ENCODE measurements at places on chromosomes 6 and 20. TPM values are rescaled to one million over a fixed set of nuclear protein-coding genes. Genes with fewer than 3 reads are reported as not detected.

DNA sequence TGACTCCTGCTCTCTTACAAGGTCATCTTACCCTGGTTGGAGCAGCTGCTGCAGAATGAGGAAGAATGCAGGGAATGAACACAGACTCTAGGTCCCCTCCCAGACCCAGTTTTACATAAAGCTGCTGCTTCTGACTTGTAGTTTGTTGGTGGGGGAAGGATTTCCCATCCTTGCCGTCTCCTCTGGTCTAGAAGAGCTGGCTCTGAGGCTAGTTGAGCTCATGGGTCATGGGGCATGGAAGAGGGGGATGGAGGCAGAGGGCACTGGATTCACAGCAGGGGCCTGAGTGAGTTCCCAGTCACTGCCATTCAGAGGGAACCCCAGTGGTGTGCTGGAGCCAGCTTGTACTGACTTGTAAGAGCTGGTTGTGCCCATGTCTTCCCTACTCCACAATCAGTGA, 9.2 kb upstream of the GUCA1A start:
- no peak for DNase-seq

The ELOVL4 gene
- 0.48 TPM for total RNA-seq

- DNase-seq: no peak
Measured at GRCh38 chr6:94269256-94269655, 849.9 kb upstream of the EPHA7 start.

DNA sequence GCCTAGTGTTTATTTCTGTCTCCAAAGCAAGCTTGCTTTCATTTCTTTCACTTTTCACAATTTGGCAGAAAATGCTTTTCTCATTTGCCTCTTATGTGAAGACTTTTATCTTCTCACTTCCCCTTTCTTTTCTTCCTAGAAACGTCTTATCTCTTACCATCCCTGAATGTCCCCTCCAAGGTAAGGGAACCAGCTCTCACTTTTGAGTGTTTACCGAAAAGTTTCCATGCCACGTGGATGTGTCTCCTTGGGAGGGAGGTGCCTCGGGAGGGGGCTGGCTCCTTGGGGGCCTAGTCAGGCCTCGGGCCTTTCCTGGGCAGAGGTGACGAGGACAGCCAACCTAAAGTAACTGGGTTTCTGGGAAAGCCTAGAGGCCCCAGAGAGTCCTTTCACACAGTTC, 127.4 kb downstream of the CD24 start:
- no peak for DNase-seq

The CYB5R4 gene
- total RNA-seq: 13.9 TPM

- DNase-seq: no peak
Measured at GRCh38 chr6:41713650-41714291, 21.6 kb downstream of the TFEB start.

The SCRT2 gene
- not detected for total RNA-seq

The L3MBTL1 gene
- 3.6 TPM for total RNA-seq

DNA sequence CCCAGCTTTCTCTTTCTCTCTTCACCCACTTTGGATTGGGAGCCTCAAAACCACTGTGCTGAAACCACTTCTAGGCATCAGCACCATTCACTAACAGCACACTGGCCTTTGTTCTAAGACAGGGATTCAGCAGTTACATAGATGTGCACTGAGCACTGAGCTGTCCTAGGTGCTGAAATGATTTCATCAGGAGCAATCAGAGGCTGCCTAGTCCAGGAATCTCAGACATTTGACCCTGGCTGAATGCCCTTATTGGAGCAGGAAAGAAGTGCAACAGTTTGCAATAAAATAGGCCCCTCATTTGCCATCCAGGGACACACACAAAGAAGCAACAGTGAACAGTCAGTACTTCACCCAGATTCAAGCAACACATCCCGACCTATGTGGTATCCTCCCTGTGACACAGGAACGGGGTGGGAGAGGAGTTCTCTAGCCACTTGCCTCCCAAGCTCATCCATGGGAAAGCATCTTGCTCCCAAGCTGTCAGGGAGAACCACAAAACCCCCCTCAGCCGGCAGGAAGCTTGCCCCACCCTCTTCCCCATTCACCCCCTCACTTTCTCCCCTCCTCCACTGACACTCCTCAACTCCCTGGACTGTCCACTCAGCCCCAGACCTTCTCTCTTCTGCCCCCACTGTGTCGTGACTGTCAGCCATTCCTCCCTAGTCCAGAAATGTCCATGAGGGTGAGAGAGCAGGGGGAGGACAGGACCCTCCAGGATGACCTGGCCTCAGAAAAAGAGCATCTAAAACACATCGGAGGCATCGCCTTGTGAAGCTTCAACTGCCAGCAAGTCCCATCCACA, 304.4 kb downstream of the PREX1 start:
- no peak for DNase-seq

DNA sequence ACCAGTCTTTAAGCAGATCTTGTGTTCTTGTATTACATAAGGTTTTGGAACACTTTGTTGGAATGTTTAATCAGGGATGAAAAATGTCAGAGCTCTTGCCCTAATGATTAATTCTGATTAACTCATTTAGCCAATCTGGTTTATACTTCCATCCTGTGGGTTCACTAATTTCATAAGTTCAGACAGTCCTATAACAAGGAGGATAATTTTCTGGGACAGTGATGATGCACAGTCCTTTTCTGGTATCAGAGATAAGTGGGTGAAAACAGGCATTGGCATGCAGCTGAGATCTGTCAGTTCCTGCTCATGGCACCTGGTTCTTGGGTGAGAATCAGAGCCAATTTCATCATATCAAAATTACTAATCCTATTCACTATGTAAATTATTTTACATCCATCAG, 125.0 kb upstream of the LAMA2 start:
- no peak for DNase-seq

- no peak for DNase-seq
Measured at GRCh38 chr20:22004946-22005345, 299.5 kb downstream of the PAX1 start.

GRCh38 chr6:139407718-139408222, 33.3 kb upstream of the CITED2 start:
- DNase-seq: no peak

DNA sequence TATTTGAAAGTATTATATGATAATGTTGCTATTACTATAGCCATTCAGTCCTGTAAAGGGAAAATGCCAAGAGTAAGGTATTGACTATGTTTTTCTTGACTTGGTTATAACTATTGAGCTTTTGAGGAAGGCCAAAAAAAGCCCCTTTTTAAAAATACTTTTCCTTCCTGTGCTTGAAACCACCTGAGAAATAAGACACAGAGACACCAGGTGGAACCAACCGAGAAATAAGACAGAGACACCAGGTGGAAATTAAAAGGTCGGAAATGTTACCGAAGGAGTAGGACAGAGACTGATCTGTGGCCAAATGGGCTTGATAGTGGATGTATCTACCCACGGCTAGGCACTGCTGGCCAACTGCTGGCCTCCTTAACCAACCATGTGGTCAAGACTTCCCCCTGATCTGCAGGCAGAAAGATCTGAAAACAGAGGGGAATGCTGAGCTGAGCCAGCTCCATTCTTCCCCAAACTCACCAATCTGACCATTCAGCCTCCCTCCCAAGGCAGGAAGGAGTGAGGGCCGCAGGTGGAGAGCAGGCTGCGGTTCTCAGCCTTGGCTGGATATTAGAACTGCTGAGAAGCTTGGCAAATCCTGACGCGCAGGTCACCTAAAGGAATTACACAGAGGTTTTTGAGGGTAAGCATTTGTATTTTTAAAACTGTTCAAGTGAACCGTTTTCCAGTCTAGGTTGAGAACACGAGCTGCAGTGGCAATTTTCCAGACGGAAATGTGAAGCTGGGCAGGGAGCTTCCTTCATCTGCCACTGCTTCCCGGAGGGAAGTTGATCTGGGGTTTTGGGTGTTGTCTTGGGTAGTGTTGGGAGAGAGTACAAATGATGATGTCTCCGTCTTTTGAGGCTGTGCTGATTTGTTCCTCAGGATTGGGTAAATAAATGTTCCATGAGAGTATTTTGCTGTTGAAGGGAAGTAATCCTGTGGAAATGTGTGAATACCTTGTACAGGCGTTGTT, 121.7 kb upstream of the EXOC2 start:
- no peak for DNase-seq

The NR2E1 gene
- total RNA-seq: not detected

The IRF4 gene
- 4.4 TPM for total RNA-seq

GRCh38 chr6:138106665-138107077, 548 bp downstream of the PERP start:
- DNase-seq: no peak

DNA sequence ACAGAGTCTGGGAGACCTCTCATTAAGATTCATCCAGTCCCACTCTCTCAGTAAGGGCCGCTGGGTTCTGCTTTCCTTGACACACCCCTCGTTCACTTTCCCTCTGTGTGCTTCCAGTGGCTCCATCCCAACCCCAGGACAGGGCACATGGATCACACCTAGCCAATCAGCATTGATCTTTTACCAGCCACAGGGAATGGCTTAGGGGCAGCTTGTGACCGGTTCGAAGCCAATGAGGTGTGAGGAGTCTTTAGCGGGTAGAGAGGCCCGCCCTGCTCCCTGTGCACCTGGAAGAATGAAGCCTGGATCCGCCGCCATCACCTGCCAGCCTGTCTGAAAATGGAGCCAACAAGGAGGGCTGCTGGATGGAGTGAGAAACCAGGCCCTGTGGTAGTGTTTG, 35.2 kb upstream of the OVOL2 start:
- no peak for DNase-seq

The BNIP5 gene
- not detected for total RNA-seq

DNA sequence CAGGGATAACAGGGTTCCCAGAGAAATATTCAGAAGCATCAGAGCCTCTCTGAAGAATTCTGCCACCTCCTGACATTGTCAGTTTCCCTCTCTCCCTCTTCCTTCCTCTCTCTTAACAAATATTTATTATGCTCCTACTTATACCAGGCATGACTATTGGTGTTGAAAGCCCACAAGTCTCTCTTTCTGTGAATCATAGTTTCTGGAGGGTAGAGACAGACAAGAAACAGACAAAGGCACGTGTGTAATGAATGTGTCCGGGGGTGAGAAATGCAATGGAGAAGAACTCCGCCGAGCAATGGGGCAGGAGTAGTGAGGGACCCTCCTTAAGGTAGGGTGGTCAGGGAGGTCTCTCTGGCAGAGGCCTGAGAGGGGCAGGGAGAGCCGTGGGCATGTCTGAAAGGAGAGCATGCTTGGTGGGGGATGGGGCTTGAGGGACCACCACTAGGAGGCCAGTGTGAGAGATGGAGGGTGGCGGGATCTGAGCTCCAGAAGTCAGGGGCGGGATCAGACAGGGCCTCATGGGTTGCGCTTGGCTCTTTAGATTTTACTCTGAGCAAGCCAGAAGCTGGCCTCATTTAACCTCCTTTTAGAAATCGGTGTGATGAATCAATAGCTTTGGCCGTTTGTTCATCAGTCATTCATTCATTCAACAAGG, 57.3 kb downstream of the EYA2 start:
- DNase-seq: no peak

The BPIFB1 gene
- not detected for total RNA-seq

- DNase-seq: no peak
Measured at GRCh38 chr20:36273414-36274180, 32.5 kb upstream of the DLGAP4 start.

- no peak for DNase-seq
Measured at GRCh38 chr6:143506199-143506598, 5.3 kb downstream of the FUCA2 start.

The PSORS1C1 gene
- total RNA-seq: 3.0 TPM

- DNase-seq: no peak
Measured at GRCh38 chr6:140921366-140922226, 1211.1 kb upstream of the GJE1 start.

GRCh38 chr20:42432496-42433334, 757.0 kb downstream of the PTPRT start:
- DNase-seq: peak; percentile 65

The LINC00237 gene
- not detected for total RNA-seq

DNA sequence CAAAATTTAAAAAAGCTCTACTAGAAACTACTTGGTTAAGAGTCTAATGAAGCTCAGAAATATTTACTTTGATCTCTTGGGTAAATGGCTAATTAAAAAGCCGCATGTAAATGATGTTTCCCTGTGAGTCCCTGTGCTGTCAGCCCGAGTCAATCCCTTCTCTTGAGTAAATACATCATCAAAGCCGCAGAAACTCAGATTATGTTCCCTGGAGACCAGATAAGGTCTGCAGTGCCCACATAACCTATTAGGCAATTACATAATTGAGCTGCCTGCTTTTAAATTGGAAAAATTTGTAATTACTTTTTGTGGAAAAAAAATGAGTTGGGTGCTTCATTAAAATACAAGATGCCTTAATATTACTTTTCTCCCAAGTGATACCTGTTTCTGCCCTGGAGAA, 83.1 kb downstream of the KIZ start:
- DNase-seq: no peak

- DNase-seq: no peak
Measured at GRCh38 chr20:31739550-31739977, 474 bp downstream of the TPX2 start.
